ENCODE measurements at places on chromosomes 11 and 22. TPM values are rescaled to one million over a fixed set of nuclear protein-coding genes. Genes with fewer than 3 reads are reported as not detected.

GRCh38 chr11:69252490-69252837 lies 41.5 kb upstream of the MYEOV start:
- DNase-seq, result no peak

- no peak for DNase-seq
Measured at GRCh38 chr11:27203077-27203647, 159.9 kb downstream of the CCDC34 start.

GRCh38 chr11:134224710-134225664 lies 516 bp downstream of the VPS26B start:
- DNase-seq, result peak; percentile 26

SNX32 gene
- 1.9 TPM for total RNA-seq

HMGXB4 gene
- 9.1 TPM for total RNA-seq

Data from umbilical cord (tissue), 2 donors.